ENCODE measurements at places on chromosomes 16 and 17.

DNA sequence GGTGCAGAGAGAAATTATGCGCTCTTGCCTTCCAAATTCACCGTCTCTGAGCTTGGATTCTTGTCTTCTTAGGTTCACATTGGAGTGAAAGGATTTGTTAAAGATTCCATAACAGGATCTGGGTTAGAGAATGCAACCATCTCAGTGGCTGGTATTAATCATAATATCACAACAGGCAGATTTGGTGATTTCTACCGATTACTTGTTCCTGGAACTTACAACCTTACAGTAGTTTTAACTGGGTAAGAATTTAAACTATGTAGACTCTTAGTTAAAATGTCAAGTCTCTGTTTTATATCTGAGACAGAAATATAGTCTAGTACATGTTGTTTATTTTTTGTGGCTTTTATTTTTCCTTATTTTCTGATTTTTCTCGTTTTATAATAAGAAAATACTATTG lies 42.9 kb downstream of the CPD start:
- DNase-seq: no peak

GRCh38 chr16:61412562-61412961 lies 623.7 kb downstream of the CDH8 start:
- DNase-seq: no peak

DNA sequence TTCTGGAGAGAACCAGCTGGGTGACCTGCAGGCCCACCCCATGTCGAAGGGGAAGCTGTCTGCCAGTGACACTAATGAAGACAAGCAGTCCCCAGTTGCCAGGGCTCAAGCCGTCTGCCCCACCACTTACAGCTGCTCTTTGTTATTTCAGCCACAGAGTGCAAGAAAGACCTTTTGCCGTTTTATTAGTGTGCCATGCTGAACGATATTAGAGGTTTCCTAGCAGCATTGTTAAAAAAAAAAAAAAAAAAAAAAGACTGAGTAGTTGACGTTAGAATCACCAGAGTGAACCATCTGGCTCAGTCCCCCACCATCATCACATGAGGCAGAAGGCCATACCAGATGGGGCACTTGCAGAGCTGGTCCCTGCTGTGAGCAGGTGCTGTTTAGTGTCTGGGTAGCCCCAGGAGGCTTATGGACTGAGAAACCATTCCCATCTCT lies 26.5 kb upstream of the SLC39A11 start:
- no peak for DNase-seq

GRCh38 chr17:78476973-78477372 lies 98.5 kb downstream of the PGS1 start:
- DNase-seq: no peak

DNA sequence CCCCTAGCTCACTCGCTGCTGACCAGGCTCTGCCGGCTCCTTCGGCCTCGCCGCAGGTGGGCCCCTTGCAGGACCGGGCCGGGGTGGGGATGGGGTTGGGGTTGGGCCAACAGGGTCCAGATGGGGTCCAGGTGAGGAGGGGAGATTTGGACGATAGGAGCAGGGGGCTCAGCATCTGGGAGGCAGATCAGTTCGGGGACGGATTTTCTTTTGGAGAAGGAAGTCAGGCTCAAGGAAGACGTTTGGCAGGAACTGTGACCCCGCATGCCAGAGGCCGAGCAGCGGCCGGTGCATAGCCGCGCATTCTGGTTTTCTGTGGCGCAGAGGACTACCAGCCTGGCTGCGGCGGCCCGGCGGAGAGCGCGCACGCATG lies 845 bp upstream of the ALDOA start:
- peak; percentile 38 for DNase-seq

DNA sequence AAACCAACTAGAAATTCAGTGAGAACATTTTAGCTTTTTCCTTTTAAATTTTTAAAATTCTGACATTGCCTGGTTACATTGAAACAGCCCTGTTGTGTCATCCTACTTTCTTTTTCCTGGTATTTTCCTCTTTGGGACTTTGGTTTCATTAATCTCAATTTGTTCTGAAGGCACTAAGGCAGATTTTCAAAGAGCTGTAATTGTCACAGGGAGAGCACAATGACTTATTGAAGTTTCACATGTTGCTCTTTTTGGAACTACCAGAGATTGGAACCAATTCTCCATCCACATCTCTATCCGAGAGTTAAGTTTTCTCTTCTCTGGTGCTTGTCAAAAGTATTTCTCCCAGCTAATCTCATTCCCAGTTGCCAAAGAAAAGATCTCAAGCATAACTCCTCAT lies 144.7 kb upstream of the TBX2 start:
- no peak for DNase-seq

- no peak for DNase-seq
These were observed 120.9 kb downstream of the PRKCA start for GRCh38 chr17:66423056-66423955.

- DNase-seq: no peak
These were observed 142.7 kb upstream of the GNAO1 start for GRCh38 chr16:56048425-56049105.

GRCh38 chr17:81741594-81742452 lies 29.7 kb downstream of the SLC25A10 start:
- no peak for DNase-seq

DNA sequence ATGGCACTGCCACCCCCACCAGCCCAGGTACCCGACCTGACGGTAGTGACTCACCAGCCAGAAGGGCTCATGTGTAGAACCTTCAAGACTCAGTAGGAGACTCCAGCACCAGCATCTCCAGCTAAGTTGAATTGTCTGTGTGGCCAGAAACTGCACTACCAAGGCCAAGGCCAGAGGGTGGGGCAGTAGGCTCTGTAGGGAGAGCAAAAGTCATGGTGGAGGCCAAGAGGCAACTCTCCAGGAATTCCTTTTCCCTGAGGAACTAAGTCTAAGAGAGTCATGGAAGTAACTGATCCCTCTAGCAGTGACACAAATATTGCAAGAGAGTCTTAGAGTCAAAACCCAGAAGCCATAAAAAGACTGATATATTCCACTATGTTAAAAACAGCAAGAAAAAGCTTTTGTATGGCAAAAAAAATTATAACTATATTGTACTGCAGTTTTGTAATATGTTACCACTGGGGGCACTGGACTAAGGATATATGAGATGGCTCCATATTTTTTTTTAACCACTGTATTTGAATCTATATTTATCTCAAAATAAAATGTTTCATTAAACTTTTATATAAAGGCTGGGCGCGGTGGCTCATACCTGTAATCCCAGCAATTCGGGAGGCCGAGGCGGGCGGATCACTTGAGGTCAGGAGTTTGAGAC lies 30.2 kb upstream of the GUCY2D start:
- no peak for DNase-seq

- no peak for DNase-seq
These were observed 4.6 kb upstream of the SLC12A3 start for GRCh38 chr16:56860226-56861020.

DNA sequence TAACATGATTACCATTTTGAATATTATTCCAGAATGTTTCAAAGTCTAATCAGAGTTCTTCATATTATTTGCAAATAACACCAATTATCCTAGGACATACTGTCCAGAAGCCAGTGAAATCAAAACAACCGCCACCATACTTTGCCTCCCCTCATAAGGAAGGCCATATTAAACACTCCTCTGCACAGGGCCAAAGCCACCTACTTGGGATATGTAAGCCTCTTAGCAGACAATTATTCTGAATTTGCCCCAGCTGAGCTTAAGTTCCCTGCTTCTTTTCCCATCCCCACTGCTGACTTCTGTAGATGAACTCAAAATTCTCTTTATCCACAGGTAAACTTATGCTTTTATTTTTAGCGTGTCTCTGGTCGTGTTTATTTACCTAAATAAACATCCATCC lies 374.0 kb downstream of the KIF2B start:
- no peak for DNase-seq

GRCh38 chr17:71985111-71986039 lies 135.4 kb upstream of the SOX9 start:
- no peak for DNase-seq

GRCh38 chr17:71110326-71110725 lies 941.0 kb downstream of the KCNJ2 start:
- DNase-seq: no peak

- no peak for DNase-seq
These were observed 26.6 kb downstream of the C16orf74 start for GRCh38 chr16:85724126-85724879.

- DNase-seq: no peak
These were observed 26.4 kb upstream of the BEAN1 start for GRCh38 chr16:66400503-66401380.

DNA sequence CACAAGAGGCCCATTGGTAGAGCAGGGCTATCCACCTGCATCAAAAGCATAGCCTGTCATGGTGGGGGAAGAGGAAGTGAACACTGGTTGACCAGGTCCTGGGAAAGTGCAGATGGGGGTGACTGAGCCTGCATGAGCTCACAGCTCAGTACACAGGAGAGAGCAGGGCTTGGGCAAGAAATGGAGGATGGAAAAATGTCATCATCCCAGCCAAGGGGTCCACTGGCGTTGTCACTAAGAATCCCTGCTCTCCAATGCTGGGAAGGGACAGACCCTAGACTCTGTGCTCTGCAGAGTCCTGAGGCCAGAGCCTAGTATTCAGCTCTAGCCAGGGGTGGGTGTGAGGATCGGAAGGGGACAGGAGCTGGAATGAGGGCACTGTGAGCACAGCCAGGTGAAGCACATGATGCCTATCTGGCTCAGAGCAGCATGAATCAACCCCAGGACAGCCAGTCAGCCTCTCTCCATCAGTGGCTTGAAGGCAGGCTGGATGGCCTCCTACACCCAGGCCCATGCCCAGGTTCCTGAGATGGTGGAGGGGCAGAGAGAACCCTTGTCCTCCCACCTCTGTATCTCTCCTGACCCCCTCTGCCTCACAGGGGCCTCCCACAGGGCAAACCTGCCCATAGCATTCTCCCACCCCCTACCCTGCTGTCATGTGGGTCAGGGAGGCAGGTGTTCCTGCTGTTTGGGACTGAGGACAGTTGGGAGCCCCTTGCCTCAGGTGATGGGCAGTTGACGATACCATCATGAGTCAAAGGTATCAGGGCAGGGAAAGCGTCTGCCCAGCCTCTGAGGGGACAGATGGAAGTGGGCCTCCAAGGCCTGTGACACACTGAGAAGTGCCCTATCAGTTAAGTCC lies 13.8 kb upstream of the CTCF start:
- DNase-seq: no peak

DNA sequence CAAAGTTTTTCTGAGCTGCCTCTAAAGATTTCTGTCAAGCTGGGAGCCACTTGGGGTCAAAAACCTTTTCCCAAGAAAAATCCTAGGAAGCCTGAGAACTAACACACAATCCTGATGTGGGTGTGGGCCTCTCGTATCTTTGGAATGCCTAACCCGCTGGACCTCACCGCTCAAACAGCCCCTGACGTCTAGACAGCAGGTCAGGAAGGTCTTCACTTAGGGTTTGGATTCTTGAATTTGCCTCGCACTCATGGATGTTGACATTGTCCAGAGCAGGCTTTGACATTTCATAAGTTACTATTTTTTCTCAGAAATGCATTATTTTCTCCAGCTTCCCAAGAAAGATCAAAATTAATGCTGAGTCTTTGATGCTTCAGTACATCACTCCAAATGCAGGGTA lies 18.9 kb downstream of the TEX2 start:
- no peak for DNase-seq

DNA sequence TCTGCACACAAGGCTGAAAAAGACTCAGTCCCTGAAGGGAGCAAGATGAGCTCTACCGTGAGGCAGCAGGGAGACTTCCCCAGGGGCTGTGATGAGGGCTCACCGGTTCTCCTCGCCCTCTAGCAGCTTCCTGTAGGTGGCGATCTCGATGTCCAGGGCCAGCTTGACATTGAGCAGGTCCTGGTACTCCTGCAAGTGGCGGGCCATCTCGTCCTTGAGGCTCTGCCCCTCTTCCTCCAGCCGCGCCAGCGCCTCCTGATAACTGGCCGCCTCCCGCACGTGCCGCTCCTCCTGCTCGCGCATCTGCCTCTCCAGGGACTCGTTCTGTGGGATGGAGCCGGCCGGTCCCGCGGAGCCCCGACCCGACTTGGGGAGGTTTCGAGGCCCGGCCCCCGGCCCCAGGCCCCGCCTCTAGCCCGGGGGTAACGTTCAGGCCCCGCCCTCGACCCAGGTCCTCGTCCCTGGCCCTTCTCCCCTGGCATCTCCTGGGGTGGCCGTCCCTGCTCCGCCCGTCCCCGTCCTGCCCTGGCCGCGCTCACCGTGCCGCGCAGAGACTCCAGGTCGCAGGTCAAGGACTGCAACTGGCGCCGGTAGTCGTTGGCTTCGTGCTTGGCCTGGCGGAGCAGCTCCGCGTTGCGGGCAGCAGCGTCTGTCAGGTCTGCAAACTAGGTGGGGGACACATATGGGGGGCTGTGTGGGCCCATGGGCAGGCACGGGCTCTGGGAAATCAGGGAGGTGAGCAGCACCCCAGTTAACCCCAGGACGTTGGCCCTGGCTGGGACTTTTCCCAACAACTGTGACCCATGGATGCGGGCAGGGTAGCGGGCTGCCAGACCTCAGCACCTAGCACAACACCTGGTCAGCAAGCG lies 3.9 kb downstream of the GFAP start:
- DNase-seq: peak; percentile 55

DNA sequence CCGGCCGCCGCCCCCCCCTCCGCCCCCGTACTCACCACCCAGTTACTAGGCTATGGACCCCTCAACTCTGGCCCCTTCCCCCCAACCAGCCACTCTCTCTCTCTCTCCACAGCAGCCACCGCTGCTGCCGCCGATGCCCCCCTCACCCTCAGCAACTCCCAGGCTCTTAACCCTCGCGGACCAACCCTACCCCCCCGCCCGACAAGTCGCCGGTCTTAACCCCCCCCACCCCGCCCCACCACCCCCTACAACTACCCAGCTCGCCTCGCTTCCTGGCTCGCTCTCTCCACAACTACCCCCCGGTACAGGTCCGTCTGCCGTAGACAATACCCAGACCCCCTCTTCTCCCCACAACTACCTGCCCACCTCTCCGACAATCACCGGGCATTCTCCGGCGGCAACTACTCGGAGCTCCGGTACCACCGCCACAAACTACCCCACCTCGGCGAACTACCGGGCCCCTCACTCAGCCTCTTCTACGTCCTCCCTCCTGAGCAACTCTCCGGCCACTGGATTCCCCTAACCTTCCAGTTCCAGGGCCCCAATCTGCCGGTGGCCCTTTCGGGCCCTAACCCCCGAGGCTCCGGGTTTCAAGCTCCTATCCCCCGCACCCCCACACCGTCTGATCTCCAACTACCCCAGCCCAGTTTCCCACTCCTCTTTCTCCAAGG lies 702 bp downstream of the PHF23 start:
- no peak for DNase-seq

DNA sequence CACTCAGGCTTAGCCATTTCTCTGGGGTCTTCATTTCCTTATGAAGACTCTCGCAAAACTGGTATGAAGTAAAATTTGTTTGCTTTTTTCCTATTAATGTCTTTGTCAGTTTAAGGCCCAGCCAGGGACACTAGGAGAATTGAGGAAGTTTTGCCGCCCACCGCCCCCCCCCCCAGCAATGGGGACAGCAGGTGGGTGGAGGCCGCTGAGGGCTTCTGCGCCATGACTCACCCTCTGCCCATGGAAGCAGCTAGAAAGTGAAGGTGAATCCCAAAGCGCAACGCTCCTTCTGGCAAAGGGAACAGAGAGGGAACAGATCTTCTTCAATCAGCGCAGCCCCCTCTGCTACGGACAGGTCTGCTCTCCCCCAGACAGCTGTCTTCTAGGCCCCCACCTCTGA lies 49.7 kb downstream of the MARF1 start:
- DNase-seq: no peak

- DNase-seq: no peak
These were observed 72.7 kb downstream of the SOX9 start for GRCh38 chr17:72193391-72194106.

All from neuronal stem cell (in vitro differentiated cells).